ENCODE measurements at places on chromosomes 6 and 20.

DNA sequence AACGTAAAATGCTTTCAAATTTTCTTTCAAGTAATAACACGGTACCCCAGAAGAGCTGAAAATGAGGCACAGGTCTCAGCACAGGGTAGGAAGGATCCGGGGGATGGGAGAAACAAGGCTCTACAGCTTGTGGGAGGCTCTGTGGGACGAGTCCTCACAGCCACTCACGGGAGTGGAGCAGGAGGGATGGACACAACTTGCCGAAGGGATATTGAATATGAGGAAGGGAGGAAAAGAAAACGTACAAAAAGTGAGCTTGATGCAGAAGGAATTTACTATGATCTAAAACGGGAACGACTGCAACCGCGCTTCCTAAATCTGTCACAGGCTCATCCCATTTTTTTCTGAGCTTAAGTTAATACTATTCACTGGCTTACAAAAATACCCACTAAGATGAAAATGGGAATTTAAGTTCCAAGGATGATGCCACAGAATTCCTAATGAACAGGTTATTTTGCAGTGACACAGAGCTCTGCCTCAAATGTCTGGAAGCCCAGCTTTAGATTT lies 72.9 kb downstream of the FYN start:
- DNase-seq = no peak

DNA sequence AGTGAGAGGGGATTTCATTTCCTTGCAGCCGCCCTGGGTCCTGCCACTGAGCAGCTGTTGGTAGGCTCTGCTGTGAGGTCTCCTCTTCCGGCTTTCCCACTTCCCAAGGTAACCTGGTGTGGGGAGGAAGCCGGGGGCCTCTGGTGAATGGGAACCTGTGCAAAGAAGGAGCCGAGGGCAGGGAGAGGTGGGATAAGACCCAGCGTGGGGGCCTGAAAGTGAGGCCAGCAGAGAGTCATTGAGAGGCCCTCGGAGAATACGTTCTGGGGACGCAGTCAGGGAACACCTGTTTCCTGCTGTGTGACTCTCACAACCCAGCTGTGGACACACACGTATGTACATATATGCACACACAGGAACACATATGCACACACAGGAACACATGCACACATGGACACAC lies 100.7 kb downstream of the CDH26 start:
- DNase-seq = no peak

- DNase-seq = no peak
Observed at GRCh38 chr20:2349801-2350200, 30.9 kb upstream of the TGM6 start.

- DNase-seq = no peak
Observed at GRCh38 chr6:15761045-15761502, 98.2 kb upstream of the DTNBP1 start.

GRCh38 chr20:38353316-38353715 lies 7.0 kb downstream of the LBP start:
- DNase-seq = no peak

- DNase-seq = no peak
Observed at GRCh38 chr20:16351415-16351814, 221.8 kb downstream of the KIF16B start.

DNA sequence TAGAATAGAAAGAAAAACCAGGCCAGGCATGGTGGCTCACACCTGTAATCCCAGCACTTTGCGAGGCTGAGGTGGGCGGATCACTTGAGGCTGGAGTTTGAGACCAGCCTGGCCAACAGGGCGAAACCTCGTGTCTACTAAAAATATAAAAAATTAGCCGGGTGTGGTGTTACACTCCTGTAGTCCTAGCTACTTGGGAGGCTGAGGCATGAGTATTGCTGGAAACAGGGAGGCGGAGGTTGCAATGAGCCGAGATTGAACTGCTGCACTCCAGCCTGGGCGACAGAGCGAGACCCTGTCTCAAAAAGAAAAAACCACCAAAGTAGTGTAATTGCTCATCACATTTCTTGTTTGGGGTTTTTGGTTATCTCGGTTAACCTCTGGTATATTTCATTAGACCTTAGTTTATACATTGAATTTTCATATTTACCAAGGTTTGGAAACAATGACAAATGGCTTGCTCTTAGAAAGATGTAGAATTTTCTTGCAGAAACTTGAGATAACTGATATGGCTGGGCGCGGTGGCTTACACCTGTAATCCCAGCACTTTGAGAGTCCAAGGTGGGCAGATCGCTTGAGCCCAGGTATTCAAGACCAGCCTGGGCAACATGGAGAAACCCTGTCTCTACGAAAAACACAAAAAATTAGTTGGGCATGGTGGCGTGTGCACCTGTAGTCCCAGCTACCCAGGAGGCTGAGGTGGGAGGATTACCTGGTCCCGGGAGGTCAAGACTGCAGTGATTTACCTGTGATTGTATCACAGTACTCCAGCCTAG lies 14.2 kb downstream of the ITCH start:
- no peak for DNase-seq

DNA sequence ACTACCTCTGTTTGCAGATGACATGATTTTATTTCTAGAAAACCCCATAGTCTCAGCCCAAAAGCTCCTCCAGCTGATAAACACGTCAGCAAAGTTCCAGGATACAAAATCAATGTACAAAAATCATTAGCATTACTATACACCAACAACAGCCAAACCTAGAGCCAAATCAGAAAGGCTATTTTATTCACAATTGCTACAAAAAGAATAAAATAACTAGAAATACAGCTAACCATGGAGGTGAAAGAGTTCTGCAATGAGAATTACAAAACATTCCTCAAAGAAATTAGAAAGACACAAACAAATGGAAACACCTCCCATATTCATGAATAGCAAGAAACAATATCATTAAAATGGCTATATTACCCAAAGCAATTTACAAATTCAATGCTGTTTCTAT lies 65.6 kb upstream of the HTR1E start:
- DNase-seq = no peak

GRCh38 chr6:121522771-121523386 lies 87.4 kb downstream of the GJA1 start:
- DNase-seq = no peak

- DNase-seq = no peak
Observed at GRCh38 chr20:6956056-6956455, 188.6 kb downstream of the BMP2 start.

GRCh38 chr6:126091466-126091865 lies 105.1 kb downstream of the TRMT11 start:
- DNase-seq = no peak

GRCh38 chr6:20946022-20946421 lies 411.8 kb downstream of the CDKAL1 start:
- no peak for DNase-seq

GRCh38 chr6:14681699-14682487 lies 564.0 kb upstream of the JARID2 start:
- no peak for DNase-seq

GRCh38 chr6:157323255-157323965 lies at the start of gene TMEM242:
TMEM242 (minus strand) TSS chr6:157323519; CDS start chr6:157323499, 20 bp downstream.
- DNase-seq = peak; percentile 79

GRCh38 chr20:50805349-50805684 lies 10.5 kb downstream of the BCAS4 start:
- DNase-seq = no peak

DNA sequence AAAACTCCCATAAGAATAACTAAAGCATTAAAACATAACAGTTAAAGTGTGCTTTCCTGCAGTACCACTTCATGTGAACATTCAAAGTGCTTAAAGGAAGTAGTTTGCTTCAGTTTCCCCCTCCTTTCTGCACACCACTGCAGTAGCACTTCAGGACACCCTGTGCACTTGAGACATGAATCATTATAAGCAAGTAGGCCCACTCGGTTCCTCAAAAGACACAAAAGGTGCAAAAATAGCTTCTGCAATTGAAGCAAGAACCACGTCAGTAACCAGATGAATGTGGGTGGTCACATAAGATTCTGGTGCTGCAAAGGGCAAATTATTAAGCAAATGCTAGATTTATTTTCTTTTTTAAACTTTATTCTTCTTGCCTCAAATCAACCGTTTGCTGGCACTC lies 160.6 kb downstream of the HIVEP2 start:
- no peak for DNase-seq

GRCh38 chr20:18853946-18854646 lies 40.5 kb downstream of the SCP2D1 start:
- DNase-seq = no peak

- DNase-seq = no peak
Observed at GRCh38 chr20:51221791-51222408, 199.0 kb upstream of the KCNG1 start.

DNA sequence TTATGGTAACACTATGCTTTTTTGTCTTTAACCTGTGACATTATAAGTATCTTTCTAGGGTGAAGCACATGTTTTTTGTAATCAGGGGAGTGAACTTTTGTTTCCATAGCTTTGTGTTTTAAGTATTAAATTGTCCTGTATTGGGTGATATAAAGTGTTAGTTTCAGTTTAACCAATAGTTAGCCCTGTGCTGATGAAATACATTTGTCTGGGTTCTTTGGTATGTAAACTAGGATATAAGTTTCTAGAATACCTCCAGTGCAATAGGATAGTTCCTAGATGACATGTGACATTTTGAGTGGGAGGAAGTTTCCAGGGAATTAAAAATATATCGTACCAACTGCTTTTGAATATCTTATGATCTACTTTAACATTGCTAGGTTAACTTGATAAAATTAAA lies 611.0 kb upstream of the MARCKS start:
- no peak for DNase-seq

DNA sequence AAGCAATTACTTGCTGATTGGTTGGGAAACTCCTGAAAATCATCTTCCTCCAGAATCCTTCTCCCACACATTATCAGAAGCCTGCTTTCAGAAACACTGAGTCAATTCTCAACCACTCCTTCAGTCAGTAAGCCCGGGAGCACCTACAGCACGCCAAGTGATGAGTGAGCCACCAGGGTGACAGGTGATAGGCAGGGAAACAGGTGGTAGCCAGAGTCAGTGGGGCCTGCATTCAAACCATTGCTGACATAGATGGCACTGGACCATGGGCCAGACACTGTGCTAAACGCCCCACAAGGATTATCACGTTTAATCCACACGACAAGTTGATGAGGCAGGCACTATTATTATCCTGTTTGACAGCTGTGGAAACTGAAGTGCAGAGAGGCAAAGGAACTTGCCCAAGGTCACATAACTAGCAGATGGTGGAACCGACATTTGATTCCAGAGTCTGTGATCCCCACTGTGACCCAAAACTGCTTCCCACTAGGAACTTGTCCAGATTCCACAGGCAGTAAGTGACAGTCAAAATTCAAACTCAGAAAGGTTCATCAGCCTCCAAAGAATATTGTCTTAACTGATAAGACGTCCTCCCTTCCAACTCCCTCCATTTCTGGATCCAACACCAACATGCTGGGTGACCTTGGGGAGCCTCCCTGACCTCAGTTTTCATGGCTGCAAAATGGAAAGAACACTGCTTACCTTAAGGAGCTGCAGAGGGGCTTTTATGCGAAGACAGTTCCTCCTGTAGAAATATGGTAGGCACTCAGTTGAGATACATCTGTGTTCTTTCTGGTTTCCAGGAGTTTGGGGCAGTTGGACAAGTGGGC lies 23.9 kb upstream of the TOP1 start:
- DNase-seq = no peak

DNA sequence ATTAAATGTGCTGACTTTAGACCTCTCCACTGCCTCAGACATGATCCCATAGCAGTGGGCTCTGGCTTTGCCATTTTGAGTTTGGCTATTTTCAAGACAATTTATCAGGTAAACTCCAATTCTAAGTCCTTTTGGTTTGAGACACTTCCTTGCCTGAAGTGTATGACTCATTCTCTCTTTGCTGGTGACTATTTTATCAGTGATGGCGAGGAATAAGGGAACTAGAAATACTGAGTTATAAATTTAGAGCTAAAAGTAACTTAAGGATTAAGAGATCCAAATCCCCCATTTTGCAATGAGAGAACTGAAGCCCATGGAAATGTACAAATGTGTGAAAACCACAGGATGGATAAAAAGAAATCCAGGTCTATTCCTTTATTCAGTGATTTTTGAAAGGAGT lies 30.9 kb upstream of the CD83 start:
- no peak for DNase-seq

DNA sequence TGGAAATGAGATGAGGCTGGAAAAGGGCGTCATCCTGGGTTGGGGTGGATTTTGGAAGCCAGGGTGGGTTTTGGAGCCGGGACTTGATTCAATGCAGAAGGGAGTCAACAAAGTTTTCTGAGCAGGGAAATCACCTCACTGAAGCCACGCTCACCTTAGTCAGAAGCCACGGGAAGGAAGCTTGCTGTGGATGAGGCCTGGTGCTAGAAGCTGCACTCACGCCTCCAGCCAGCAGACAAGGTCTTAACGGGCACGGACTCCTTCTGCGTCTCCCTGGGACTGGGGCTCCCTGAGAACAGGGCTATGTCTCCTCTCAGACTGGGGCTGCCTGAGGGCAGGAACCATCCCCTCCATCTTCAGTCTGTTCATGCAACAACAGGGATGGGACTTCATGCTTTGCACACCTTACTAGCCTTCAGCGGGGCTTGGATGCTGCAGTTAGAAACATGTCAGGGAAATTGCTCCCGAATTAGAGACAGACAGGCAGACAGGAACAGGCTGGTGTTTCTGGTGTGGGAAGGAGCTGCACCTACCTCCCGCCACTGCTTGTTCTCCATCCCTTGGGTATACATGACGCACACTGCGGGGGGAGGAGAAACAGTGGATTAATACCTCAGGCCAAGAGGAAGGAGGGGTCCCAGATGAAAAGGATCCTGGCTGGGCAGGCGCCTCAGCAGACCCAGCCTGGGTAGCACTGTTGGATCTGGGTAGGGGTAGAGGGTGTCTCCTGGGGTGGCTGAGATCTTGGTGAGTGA lies 17.5 kb downstream of the CPNE5 start:
- no peak for DNase-seq
